ENCODE measurements at places on chromosomes 12 and 14. TPM values are rescaled to one million over a fixed set of nuclear protein-coding genes. Genes with fewer than 3 reads are reported as not detected.
A peak's percentile ranks its signal among the peaks of the same experiment; 100 is the strongest.

The TSHR gene
- not detected for polyA plus RNA-seq

The NANOG gene
- polyA plus RNA-seq = not detected

The B3GNT4 gene
- polyA plus RNA-seq = 0.88 TPM

The CCDC177 gene
- not detected for polyA plus RNA-seq

The MGAT4C gene
- not detected for polyA plus RNA-seq

The ZC2HC1C gene
- 3.7 TPM for polyA plus RNA-seq

The NOS1 gene
- polyA plus RNA-seq = not detected

The NOXRED1 gene
- polyA plus RNA-seq = 0.13 TPM

The POLR3B gene
- 10.3 TPM for polyA plus RNA-seq

The MAP3K9 gene
- polyA plus RNA-seq = 1.3 TPM

The DPF3 gene
- 2.0 TPM for polyA plus RNA-seq

The PZP gene
- polyA plus RNA-seq = not detected

The SLC7A8 gene
- polyA plus RNA-seq = not detected

The ACOT4 gene
- polyA plus RNA-seq = 2.8 TPM

GRCh38 chr14:95121911-95122620 is 35.3 kb downstream of the DICER1 start:
- DNase-seq = no peak

GRCh38 chr12:75978677-75979076 is 52.9 kb downstream of the PHLDA1 start:
- DNase-seq = no peak

- DNase-seq = peak; percentile 77
Observed at GRCh38 chr12:12693111-12693671, 2.8 kb downstream of the GPR19 start.

- DNase-seq = no peak
Observed at GRCh38 chr12:1457901-1458300, 136.5 kb downstream of the FBXL14 start.

- no peak for DNase-seq
Observed at GRCh38 chr12:54526812-54527630, 22.4 kb upstream of the PDE1B start.

DNA sequence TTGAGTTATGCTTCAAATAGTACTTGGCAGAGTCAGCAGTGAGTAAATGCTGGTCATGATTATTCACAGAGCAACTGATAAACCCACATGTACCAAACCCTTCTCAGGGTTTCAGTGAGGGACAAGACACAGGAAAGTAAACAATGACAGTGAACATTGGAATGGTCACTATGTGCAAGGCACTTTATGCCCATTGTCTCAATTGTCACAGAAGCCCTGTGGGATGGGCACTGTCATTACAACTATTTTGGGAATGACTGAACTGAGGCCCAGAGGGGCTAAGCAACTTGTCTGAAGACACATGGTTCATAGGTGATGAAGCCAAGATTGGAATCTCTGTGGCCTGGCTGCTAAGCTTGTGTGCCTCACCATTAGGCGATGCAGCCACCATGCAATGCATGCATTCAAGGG is 238.5 kb downstream of the RBM19 start:
- no peak for DNase-seq

GRCh38 chr12:72304751-72305150 is 32.6 kb downstream of the TRHDE start:
- DNase-seq = no peak

- DNase-seq = no peak
Observed at GRCh38 chr12:76417116-76417515, 68.9 kb upstream of the BBS10 start.

GRCh38 chr12:68428724-68429501 is 96.8 kb upstream of the MDM1 start:
- DNase-seq = no peak

DNA sequence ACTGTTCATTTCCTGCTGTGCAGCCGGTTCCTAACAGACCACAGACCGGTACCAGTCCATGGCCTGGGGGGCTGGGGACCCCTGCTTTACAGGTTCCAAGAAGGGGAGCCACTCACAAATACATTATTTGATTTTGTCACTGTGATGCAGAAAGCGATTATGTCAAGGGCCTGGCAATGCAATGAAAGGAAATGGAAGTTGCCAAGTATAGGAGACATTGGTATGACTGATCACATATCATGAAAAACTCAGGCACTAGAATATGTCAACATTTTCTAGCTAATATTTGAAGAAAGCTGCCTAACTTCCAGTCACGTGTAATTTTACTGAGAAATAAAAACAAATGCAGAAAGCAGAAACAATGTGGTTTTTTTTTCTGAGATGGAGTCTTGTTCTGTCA is 68.9 kb upstream of the USP44 start:
- no peak for DNase-seq

DNA sequence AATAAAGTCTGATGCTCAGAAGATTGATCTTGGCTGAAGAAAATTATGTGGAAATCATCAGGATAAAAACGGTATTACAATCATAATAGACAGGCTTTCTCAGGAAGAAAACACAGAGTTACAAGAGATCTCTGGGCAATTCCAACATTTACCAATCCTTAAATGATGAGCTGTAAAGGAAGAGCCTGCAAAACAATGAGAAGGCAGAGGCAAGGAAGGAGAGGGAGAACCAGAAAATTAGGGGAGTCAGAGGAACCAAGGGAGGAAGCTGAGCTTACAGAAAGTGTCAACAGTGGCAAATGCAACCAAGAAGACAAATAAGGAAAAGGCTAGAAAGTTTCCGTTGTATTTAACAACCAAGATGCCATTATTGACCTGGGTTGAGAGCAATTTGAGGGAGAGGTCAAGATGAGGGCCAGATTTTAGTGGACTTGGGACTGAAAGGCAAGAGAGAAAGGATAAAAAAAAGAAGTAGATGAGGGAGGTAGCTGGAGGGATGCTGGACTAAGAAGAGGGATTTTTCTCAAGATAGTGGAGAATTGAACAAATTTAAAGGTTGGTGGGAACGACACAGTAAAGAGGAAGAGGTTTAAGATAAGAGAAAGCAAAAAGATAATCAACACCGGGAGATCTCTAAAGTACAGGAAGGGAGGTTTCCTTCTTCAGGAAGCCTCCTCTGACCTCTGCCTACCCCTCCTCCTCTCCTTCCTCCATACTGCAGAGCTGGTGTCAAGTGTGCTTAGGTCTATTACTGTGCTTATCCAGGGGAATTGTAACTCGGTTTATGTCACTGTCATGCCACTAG is 116.9 kb downstream of the DUSP6 start:
- DNase-seq = no peak

- DNase-seq = peak; percentile 79
Observed at GRCh38 chr12:96343347-96343954, 56.8 kb downstream of the CDK17 start.

- no peak for DNase-seq
Observed at GRCh38 chr14:77063571-77064171, 34.4 kb upstream of the CIPC start.

DNA sequence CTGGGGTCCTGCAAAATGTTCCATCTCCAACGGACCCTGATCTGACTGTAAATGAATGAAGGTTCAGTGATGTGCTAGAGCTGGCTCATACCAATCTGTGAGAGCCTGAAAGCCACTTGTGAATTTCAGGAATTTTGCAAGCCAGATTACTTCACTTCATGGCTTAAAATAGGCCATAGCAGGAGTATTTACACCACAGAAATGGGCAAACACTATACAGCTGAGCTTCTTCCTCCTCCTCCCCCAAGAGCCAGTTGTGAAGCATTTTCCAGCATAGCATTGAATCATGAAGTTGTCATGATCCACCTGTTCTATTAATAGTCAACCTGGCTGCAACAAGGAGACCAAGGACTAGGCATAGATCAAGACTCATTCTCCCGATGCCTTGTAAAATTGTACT is 141.3 kb upstream of the RASSF8 start:
- no peak for DNase-seq

DNA sequence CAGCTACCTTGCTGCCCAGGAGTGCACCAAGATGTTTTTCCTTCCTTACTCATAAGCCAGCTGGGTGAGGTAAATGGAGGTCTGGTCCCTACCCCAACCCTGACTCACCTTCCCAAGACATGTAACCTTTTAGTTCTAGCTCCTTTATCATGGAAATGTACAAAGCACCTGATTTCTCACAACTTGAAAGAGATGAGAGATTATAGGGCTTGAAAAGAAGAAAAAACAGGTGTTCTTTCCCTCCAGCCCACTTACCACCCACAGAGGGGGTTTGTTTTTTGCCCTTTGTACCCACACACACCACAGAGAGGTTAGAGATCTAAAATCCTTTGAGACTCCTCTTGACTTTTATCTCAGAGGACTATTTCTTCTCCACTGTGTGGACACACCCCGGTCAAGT is 21.1 kb downstream of the PLXNC1 start:
- no peak for DNase-seq

DNA sequence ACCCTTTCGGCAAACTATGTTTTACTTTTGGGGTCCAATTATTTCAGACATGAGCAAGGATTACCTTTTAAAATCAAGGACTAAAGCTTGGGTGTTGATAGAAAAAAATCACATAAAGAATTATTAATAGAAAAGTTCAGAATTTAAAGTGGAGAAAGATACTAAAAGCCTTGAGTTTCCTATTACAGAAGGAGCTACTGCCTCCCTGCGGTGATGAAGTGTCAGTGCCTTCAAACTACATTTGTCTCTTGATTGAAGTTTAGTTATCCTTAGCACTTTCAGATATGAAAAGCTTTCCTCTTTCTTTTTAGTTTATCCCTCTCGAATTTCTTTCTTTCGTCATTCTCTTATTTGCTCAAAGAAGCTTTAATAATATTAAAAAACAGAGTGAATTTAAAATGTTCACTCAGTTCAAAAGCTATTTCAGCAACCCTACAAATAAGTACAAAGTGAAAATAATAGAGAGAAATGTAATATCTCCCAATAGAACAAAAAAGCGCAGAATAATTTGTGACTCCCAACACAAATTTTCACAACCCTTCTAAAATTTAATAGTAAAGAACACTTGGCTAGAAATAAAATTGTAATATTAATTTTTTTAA is 87.6 kb downstream of the SEC23A start:
- no peak for DNase-seq

DNA sequence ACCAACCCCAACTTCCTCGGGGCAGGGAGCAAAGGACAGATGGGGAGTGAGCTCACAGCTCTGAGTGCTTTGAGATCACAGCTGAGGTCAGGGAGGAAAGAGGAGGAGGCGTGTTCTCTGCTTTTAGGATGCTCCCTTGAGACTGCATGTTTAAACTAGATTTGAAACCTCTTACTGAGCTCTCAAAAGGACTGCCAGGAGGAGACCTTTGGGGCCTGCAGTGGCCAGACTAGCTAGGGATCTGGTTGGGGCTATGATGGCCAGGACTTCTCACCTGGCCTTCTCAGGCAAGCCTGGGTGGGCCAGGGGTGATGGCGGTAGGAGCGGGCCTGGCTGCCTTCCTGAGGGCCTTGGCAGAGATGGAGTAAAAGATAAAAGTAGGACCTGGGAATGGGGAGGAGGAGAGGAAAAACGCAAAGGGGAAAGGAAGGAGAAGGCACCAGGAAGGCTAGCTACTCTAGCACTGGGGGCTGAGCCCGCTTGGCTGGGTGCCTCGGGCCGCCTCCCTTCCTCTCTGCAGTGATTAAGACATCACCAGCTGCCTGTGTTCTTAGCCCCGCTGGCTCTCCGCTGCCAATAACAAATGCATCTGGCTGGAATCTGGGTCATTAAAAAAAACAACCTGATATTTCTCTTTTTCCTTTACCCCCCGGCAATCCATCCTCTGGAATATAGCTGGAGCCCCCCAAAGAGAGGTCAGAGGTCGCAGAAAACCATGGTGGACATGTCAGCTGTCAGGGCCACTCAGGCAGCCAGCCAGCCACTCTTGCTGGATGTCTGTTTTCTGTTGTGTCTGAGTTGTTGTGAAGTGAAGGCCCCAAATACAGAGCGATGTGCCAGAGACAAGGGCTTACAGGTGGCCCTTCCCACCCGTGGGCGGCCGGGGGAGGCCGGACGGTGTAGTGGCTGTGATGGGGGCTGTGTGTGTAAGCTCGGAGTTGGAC is 141.3 kb downstream of the TSPAN9 start:
- DNase-seq = no peak

DNA sequence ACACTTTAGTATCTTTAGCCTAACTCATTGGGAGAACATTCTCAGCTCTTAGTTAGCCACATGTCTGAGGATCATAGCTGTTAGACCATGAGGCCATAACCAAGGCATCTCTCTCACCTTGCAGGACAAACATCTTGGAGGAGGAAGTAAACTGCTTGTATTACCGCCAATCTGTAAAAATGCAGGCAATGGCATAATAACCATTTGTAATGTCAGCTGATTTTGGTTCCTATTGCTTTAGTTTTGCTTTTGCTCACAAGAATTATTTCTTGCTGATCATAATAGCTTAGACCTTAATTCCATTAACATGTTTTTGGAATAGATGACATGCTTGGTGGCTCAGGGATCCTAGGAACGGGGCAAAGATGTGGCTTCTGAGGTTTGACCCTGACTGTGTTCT is 16.4 kb upstream of the GSG1 start:
- no peak for DNase-seq

- DNase-seq = no peak
Observed at GRCh38 chr12:25123126-25123525, 71.8 kb downstream of the DNAI7 start.

GRCh38 chr12:4957761-4958160 is 48.1 kb downstream of the KCNA1 start:
- no peak for DNase-seq

GRCh38 chr12:112907415-112908157 is 824 bp downstream of the OAS1 start:
- DNase-seq = peak; percentile 59

DNA sequence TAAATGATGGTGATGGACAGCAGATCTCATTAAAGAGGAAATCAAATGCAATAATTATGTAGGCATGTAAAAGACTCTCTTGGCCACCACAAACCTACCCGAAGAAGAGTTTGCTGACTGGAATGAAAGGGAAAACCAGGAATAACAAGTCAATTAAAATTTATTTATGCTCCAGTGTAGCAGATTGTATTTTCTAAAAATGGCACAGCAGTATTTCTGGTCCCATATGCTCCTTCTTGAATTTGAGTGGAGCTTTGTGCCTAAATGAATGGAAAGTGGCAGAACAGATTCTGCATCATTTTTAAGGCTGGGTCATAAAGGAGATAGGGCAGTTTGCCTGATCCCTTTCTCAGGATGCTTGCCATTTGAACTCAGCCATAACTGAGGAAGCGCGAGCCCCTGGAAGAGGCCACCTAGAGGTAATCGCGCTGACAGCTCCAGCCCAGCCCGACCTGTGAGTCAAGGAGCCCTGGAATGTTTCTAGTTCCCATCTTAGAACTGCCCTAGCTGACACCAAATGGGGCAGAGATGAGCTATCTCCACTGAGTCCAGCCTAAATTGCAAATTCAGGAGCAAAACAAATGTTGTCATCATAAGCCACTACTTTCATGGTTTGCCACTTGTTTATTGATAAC is 229.2 kb upstream of the TMTC1 start:
- no peak for DNase-seq

- DNase-seq = no peak
Observed at GRCh38 chr14:67510836-67511235, 22.3 kb upstream of the PLEKHH1 start.

DNA sequence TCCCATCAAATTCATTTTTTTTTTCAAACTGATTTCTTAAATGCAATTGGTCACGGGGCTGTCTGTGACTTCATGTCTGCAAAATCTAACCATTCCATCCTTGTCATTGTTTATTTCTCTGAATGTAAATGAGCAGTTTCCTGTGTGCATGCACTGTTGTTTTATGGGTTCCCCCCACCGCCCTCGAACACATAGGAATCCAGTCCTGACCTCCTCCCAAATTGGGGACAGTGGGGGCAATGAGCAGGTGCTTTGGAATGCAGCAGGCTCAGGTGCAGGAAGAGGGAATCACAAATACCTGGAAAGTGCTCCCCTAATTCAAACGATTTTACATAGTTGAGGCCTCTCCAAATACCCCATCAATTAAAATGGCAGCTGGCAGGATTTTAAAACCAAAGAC is 62.6 kb upstream of the ESRRB start:
- no peak for DNase-seq

Measured in GM12878 (cell line).